Uterine smooth muscle cell (primary cell): ENCODE measurements at places on chromosomes 1 and 21. TPM values are rescaled to one million over a fixed set of nuclear protein-coding genes. Genes with fewer than 3 reads are reported as not detected.

The A3GALT2 gene
- total RNA-seq, result not detected in 2 replicates

The PDE4B gene
- total RNA-seq, result 19.4 and 19.7 TPM in 2 replicates

The FCAMR gene
- total RNA-seq, result not detected in 2 replicates

The RSRP1 gene
- total RNA-seq, result 112 and 170 TPM in 2 replicates

The ARHGAP30 gene
- total RNA-seq, result not detected in 2 replicates

The LRRC3 gene
- 0.33 and 0.37 TPM in 2 replicates for total RNA-seq

The RUNX3 gene
- total RNA-seq, result under 0.01 TPM in 1 of 2 replicates, not detected in the other

The ALPL gene
- 4.2 and 6.7 TPM in 2 replicates for total RNA-seq

The CTSS gene
- total RNA-seq, result 2.7 and 5.2 TPM in 2 replicates

The WNT2B gene
- 0.75 and 1.2 TPM in 2 replicates for total RNA-seq

The KLHDC7A gene
- not detected in 2 replicates for total RNA-seq

The HLX gene
- 8.6 and 17.9 TPM in 2 replicates for total RNA-seq

The TRAPPC10 gene
- total RNA-seq, result 21.5 and 25.9 TPM in 2 replicates

The SYNC gene
- 44.3 and 74.7 TPM in 2 replicates for total RNA-seq

The NCF2 gene
- total RNA-seq, result 0.11 and 0.87 TPM in 2 replicates

The DCDC2B gene
- total RNA-seq, result 0.12 TPM in 1 of 2 replicates, not detected in the other
